ENCODE measurements at places on chromosomes 3 and 15. TPM values are rescaled to one million over a fixed set of nuclear protein-coding genes. Genes with fewer than 3 reads are reported as not detected.

Gene CELF6
- total RNA-seq: 0.37 TPM

Gene MYO5C
- total RNA-seq: under 0.01 TPM

Gene DMXL2
- 36.0 TPM for total RNA-seq

Gene SAMMSON
- total RNA-seq: 0.25 TPM

Gene SNX22
- total RNA-seq: 0.87 TPM

Gene TRPM1
- not detected for total RNA-seq

Gene TEX55
- not detected for total RNA-seq

Gene AGBL1
- not detected for total RNA-seq

Gene GOLGA6B
- not detected for total RNA-seq

Gene TMEM89
- total RNA-seq: not detected

Gene PLA2G4F
- 0.12 TPM for total RNA-seq

Gene SLC6A11
- total RNA-seq: not detected

Gene PLS1
- 1.8 TPM for total RNA-seq

Gene EPHA3
- 1.9 TPM for total RNA-seq

Gene CCDC54
- total RNA-seq: not detected

Gene LNP1
- 5.8 TPM for total RNA-seq

Gene RBPMS2
- under 0.01 TPM for total RNA-seq

Gene CPN2
- total RNA-seq: not detected

Gene CCR8
- not detected for total RNA-seq

Gene PLA2G4B
- 1.2 TPM for total RNA-seq

Gene CRYGS
- total RNA-seq: 2.1 TPM

Gene C3orf85
- total RNA-seq: not detected

Gene ADAM10
- total RNA-seq: 124 TPM

Gene VIPR1
- not detected for total RNA-seq

Gene GPR156
- total RNA-seq: 0.55 TPM

Gene TMC3
- total RNA-seq: not detected

Gene FAM98B
- total RNA-seq: 8.1 TPM

Gene CACNA1D
- total RNA-seq: 0.33 TPM

Gene RAB6B
- total RNA-seq: 0.22 TPM

Gene TRPC1
- total RNA-seq: 51.9 TPM

Gene CYP1A2
- not detected for total RNA-seq

Gene PLSCR4
- 18.1 TPM for total RNA-seq

Gene TNFAIP8L3
- total RNA-seq: 13.0 TPM

Gene EXD1
- total RNA-seq: 0.11 TPM

Gene RPL4
- total RNA-seq: 2,649 TPM

Gene FMN1
- 11.0 TPM for total RNA-seq

Gene XIRP1
- total RNA-seq: not detected

Gene PRR20G
- total RNA-seq: not detected

Gene SPATA12
- total RNA-seq: 0.11 TPM

Gene HCLS1
- 2.5 TPM for total RNA-seq

Gene CFAP44
- 2.1 TPM for total RNA-seq

Gene CASR
- total RNA-seq: not detected

Gene MUC20
- 0.22 TPM for total RNA-seq

Gene RPS17
- total RNA-seq: 1,039 TPM
